Peyer's patch (tissue), 4 donors: ENCODE measurements at places on chromosomes 2 and 18. TPM values are rescaled to one million over a fixed set of nuclear protein-coding genes. Genes with fewer than 3 reads are reported as not detected.

Gene NEURL3
- total RNA-seq, result 23.6 TPM

DNA sequence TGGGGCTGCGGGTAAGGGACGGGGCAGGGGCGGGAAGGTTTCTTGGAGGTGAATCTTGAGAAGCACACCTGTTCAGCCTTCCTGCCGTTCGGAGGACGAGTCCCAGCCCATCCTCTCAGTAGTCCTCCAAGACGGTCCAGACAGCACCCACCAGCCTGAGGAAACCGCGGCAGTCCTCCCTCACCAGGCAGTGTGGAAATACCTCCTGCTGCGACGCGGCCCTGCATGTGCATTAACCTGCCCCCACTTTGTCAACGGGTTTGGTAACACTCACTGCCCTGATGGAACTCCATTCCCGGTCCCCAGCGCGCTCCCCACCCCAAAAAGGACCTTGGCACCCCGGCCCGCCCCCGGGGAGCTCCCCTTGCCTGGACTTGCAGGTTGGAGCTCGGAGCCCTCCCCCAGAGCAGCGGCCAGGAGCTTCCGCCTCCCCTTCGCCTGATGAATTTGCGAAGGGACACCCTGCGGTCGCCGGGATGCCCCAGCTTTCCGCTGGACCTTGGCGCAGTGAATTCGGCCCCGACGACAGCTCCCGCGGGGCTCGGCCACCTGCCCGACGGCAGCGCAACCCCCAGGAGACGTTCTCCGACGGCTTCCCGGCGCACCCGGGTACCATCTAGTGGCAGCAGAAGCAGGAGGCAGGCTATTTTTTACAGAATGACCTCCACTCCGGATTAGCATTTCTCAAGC lies 31.5 kb downstream of the ACVR1C start:
- DNase-seq, result peak; percentile 41

Gene GRP
- not detected for total RNA-seq

Gene LHCGR
- not detected for total RNA-seq

Gene OTOS
- not detected for total RNA-seq

Gene ADRA2B
- not detected for total RNA-seq

DNA sequence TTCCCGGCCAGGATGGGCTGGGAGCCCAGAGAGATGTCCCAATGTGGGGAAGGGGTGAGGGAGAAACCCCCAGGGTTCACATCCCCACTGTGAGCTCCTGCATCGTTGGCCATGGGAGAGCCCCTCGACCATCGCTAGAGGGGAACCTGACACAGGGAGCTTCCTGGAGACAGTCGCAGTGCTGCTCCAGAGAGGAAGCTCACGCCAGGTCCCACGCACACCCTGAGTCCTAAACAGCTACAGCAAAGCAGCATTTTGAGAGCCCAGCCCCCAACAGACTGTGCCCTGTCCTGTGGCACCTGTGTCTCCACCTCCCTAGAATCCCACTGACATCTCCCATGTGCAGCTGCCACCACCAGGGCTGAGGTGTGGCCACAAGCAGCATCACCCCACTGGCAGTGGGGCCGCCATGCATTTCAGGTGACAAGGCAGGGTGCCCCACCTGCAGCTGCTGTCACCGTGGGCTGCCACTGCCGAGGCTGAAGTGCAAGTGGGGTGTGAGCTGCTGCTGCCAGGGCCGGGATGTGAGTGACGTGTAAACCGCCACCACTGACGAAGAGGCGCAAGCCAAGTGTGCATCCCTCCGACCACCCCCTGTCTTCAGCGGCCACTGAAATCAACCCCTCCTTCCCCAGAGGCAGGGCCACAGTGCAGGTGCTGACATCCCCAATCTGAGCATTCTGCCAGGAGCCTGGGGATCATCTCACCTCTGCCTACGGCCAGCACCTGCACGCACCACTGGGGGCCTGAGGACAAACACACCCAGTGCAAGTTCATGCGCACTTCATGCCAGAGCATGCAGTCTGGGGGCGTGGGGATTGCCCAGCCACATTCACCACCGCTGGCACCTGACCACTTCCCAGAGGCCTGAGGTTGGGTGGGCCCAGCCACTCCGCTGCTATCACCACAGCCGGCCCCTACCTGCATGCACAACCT lies 467.7 kb upstream of the SALL3 start:
- DNase-seq, result no peak

DNA sequence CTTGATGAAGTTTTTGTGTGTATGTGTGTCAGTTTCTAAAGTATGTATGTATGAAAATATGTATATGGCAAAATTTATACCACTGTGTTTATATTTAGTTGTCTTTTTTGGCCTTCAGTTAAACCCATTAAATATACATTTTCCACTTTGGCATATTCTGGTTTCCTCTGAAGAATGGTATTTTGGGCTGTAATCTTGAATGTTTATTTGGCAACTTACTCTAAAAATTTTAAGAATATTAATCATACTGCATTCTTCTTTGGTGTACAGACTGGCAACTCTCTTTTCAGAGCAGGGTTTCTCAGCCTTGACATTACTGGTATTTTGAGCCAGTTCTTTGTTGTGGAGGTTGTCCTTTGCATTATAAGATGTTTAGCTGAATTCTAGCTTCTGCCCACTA lies 27.9 kb upstream of the CCBE1 start:
- no peak for DNase-seq

Gene RNF152
- 150 TPM for total RNA-seq

GRCh38 chr2:15749460-15750432 lies 158.1 kb downstream of the DDX1 start:
- no peak for DNase-seq

Gene GCC2
- 64.6 TPM for total RNA-seq

DNA sequence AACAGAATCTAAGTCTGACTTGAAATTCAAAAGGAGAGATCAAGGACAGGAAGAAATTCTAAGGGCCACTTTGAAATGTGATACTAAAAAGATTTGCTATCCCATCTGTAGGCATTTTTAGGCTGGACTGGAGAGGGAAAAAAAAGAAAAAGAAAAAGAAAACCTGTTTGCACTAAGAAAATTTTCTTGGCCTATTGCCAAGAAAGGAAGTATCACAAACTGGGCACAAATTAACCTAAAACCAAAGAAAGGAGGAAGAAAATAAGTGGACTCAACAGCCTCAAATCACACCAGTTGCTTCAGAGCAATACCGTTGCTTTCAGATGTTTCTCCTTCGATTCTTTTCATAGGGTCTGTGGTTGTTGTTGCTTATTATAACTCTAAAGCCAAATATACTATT lies 287.9 kb upstream of the VRK2 start:
- DNase-seq, result no peak

Gene ALPI
- 390 TPM for total RNA-seq

Gene LCT
- 73.5 TPM for total RNA-seq

DNA sequence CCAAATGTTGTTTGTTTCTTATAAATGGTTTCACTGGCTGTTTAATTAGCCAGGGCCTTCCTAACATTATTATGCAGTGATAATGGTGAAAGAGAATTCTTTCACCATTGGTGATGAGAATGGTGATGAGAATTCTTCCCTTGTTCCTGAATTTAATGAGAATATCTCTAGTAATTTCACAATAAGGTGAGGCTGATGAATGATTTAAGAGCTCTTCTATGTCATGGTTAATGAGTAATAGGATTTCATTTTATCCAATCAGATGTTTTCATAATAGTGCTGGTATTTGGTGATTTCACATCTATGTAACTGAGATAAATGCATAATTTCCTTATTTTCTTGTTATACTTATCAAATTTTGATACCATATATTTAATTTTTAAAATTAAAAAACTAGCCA lies 535.7 kb upstream of the ZEB2 start:
- no peak for DNase-seq

DNA sequence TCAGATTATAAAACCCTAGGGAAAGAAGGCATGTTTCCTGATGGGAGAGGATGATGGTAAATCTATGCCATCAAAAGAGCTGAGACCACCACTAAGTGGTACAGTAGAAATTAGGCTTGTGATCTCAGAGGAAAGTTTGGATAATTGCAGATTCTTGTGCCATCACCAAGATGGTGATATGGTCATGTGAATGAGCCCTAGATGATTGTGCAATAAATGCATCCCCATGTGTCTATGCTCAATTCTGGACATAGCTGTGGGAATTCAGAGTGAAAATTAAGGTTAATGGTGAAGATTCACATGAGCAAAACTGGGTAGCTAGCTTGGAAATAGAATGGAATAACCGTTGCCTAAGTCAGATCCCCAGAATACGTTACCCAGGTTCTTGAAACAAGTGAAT lies 496.1 kb upstream of the FSIP2 start:
- no peak for DNase-seq

- DNase-seq, result no peak
Measured at GRCh38 chr2:175478096-175478768, 296.7 kb upstream of the ATP5MC3 start.

Gene ZNF521
- 7.9 TPM for total RNA-seq

DNA sequence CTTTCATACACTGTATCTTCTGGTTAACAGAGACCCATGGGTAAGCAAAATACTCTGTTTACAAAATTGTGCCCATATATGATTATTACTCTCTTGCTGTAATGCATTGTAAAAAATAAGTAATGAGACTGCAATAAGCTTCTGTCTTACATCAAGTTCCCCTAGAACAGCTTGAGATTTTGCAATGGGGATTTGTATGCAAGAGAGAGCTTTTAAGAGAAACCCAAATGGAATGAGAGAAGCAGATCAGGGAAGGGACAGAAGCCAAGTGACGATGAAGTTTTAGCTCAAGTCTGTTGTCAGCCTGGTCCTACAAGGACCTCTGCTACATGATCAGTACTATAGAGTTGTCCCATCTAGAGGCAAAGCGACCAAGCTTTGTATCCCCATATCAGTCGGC lies 218.1 kb upstream of the VWC2L start:
- DNase-seq, result no peak

DNA sequence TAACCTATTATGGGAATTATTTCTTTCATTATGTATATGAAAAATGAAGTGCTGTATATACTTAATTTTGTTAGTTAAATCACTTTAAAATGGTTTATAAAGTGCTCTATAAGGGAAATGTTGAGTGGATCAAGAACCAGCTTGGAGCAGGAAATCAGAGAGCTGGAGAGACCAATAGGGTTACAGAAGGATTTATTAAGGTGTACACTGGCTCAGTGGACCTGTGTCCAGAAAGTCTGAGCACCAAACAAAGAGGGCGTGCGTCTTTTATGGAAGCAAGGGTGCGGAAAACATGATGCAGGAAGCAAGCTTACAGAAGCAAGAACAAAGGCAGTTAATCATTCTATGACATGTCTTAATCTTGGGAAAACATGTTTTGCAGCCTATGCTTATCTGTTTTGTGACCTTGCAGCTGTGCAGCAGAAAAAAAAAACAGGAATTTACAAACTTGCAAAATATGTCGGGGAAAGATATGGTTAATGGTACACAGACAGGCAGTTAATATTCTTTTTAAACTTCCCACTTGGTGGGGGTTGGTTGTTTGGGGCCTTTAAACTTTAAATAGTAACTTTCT lies 65.2 kb upstream of the SLC35G4 start:
- no peak for DNase-seq

Gene ANKRD62
- total RNA-seq, result not detected

DNA sequence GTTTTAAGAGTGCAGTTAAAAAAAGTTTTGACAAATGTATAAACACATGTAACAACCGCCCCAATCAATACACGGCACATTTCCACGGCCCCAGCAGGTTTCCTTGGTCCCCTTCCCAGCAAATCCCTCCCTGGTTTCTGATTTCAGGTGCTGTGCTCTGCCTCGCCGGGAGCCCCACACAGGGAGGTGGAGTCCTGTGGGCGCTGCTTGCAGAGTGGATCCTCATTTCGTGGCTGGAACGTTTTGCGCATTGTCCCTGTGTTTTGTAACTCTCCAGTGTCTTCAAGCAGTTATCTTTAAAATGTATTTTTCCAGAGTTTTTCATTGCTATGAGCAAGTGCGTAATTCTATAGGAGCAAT lies 124.8 kb downstream of the GALR1 start:
- no peak for DNase-seq

DNA sequence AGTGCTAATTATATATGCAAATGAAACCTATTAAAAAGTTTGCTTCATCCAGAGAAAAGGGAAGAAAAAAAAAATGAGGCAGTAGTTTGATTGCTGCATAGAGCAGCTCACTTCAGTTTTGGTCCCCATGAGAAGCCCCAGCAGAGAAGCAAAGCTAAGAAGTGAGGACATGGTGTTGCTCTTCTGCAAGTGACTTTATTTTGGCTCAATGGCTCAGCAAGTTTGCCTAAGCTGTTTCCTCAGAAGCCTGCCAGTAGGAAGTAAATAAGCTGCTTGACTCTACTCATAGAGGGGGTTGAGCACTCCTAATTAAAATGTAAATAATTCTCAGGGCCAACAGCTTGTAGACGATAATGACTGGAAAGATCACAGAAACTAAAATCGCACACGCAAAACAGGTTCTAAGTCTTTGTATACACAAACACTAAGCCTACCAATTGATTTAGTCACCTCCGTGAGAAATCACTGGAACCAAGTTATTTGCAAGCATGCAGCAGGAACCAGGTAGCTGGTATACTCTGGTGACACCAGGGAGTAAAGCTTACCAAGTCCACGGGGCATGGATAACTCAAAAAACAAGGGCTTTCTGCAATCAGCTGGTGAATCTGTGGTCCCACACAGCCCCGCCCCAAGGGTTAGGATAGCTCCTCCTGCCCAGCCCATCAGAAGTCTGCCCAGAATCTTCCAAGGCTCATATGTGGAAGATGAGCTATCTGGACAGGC lies 39.7 kb upstream of the NABP1 start:
- DNase-seq, result no peak

- no peak for DNase-seq
Measured at GRCh38 chr2:70541481-70542020, 12.1 kb downstream of the TGFA start.

DNA sequence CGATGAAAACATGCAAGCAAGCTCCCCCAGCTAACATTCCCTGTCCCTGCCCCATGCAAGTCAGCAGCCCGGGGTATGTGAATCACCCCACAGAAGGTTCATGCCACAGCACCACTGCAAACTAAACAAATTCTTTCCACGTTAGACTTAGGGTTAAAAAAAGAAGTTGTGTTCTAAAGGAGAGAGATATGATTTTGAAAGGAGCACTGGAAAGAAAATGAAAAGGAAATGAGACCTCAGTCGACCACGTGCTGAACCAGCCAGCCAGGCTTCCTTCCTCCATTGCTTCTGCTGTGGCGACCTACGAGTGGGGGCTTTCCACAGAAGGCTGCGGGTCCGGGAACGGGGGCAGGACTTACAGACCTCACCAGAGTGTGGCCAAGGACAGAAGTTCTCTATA lies 52.0 kb downstream of the ARL4C start:
- peak; percentile 82 for DNase-seq

Gene NT5C1B
- not detected for total RNA-seq

Gene BMP10
- not detected for total RNA-seq
